Metanephros (tissue), 2 donors: ENCODE measurements at places on chromosomes 6 and 20. TPM values are rescaled to one million over a fixed set of nuclear protein-coding genes. Genes with fewer than 3 reads are reported as not detected.

EPHA7 gene
- 29.5 TPM for total RNA-seq

SIRPA gene
- total RNA-seq: 17.6 TPM

LPA gene
- total RNA-seq: 0.06 TPM

TPD52L1 gene
- 44.3 TPM for total RNA-seq

MYLK2 gene
- total RNA-seq: 21.3 TPM

HFE gene
- 9.3 TPM for total RNA-seq

RHAG gene
- total RNA-seq: 6.7 TPM

MEI4 gene
- total RNA-seq: 1.2 TPM

LPIN3 gene
- total RNA-seq: 14.1 TPM

RIPOR3 gene
- 18.1 TPM for total RNA-seq

LY6G6D gene
- not detected for total RNA-seq

CST2 gene
- total RNA-seq: not detected

CALHM6 gene
- total RNA-seq: 4.2 TPM

LY6G6F gene
- total RNA-seq: not detected

MAFB gene
- 47.9 TPM for total RNA-seq

SLC22A2 gene
- total RNA-seq: 8.6 TPM

TNFRSF6B gene
- total RNA-seq: 4.3 TPM

PDE7B gene
- total RNA-seq: 13.0 TPM

SIRPD gene
- 0.12 TPM for total RNA-seq

XKR7 gene
- total RNA-seq: 0.23 TPM

OSBPL2 gene
- total RNA-seq: 35.4 TPM

EYA4 gene
- 27.3 TPM for total RNA-seq

HLA-DOB gene
- 0.88 TPM for total RNA-seq

FAM209B gene
- total RNA-seq: not detected

GFOD1 gene
- 6.0 TPM for total RNA-seq

COL9A3 gene
- 28.3 TPM for total RNA-seq

PRELID3B gene
- 53.0 TPM for total RNA-seq

RTF2 gene
- 57.2 TPM for total RNA-seq

CYP39A1 gene
- total RNA-seq: 7.4 TPM

SRMS gene
- total RNA-seq: 0.12 TPM

KIAA0408 gene
- total RNA-seq: 5.1 TPM

FYN gene
- total RNA-seq: 137 TPM

L3MBTL1 gene
- total RNA-seq: 19.6 TPM

SYNCRIP gene
- 56.9 TPM for total RNA-seq
